Activated CD4-positive, alpha-beta T cell treated with anti-CD3 and anti-CD28 coated beads, Interleukin-2, amount 10 ng/mL, durations not matched to agents 7 days and 5 days (primary cell): ENCODE measurements at places on chromosomes 7 and 10.

DNA sequence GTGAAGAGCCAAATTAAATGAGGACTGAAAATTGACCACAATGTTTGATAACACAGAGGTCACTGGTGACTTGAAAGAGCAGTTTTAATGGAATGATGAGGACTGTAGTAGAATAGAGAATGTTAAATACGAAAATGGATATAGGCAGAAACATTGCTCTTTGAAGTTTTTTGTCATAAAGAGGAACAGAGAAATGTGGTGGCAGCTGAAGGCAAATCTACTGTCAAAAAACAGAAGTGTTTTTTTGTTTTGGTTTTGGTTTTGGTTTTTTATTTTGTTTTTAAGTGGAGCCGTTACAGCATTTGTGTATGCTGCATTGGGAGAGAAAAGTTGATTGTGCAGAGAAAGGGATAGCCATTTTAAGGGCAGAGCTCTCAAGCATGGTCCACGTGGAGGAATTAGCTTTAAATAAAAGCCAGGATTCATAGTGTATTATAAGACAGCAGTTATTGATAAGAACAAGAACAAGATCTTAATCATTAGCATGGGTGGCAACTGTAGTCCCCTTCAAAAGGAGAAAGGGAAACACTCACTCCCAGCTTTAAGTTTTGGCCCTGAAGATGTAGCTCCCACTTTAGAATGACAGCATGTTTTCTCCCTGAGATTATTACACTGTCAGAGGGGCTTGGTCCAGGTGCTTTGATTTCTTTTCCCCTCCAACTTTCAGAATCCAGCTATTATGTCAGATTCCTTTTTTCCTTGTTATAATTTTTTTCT lies 156.7 kb upstream of the BET1 start:
- DNase-seq = no peak

GRCh38 chr10:131274883-131275282 lies 36.6 kb downstream of the TCERG1L start:
- no peak for DNase-seq

- no peak for DNase-seq
Observed at GRCh38 chr7:138700857-138701536, at the start of gene SVOPL. TSS of gene SVOPL (minus strand) at chr7:138701362. CDS start at chr7:138679045, 22,317 bp downstream.

DNA sequence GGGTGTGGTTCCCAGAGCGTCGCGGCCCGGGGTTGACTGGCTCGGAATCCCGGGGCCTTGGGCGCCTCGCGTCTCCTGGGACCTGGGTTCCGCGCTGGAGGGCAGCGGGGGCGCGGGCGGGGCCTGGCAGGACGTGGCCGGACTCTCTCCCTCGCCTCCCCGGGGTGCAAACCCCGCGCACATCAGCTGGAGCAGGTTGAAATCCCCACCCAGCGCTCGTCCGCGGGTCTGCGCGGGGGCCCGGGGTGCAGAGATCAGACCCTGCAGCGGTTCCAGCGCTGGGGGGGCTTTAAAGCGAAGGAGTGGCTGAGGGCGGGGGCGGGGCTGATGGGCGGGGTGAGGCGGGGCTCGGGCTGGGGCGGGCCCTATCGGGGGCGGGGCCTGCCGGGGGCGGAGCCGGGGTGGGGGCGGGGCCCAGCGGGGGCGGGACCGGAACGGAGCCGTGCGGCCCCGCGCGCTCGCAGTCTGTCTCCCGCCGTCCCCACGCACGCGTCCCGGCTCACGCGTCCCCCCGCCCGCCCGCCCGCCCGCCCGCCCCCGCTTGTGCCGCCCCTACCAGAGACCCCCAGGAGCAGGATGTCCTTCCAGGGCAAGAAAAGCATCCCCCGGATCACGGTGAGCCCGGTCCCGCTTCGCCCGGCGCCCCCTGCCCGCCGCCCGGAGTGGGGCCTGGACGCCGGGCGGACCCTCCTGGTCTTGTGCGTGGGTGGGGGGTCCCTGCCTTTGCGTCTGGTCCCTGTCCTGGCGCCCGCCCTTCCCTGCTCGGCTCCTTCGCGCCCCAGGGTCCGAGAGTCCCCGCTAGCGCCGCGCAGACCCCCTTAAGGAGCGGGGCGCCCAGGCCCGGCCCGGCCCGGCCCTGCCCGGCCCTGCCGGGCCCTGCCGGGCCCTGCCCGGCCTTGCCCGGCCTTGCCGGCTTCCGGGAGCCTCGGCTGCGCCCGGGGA lies at the start of gene DPYSL4:
DPYSL4 (plus strand) TSS at position 461 of the 942 bp plus-strand sequence; CDS start at position 577, 116 bp downstream.
- no peak for DNase-seq

DNA sequence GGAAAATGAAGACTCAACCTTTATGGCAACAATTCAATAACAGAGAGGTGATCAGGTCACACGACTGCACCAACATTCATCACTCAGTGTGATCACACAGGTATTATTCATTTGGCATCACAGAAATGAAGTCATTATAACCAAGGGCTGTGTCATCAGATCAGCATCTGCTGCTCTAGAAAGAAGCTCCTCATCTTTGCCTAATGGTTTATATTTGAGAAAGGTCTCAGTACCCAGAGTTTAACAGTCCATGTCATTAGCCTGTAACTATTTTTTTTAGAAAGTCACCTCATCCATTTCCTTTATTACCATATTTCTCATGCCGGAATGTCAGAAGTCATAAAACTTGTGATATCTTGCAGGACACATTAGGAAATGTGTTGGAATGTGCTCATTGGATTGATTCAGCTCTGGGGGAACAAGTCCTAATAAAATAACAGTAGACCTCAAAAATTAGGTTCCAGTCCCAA lies 45.1 kb upstream of the PRKG1 start:
- no peak for DNase-seq

DNA sequence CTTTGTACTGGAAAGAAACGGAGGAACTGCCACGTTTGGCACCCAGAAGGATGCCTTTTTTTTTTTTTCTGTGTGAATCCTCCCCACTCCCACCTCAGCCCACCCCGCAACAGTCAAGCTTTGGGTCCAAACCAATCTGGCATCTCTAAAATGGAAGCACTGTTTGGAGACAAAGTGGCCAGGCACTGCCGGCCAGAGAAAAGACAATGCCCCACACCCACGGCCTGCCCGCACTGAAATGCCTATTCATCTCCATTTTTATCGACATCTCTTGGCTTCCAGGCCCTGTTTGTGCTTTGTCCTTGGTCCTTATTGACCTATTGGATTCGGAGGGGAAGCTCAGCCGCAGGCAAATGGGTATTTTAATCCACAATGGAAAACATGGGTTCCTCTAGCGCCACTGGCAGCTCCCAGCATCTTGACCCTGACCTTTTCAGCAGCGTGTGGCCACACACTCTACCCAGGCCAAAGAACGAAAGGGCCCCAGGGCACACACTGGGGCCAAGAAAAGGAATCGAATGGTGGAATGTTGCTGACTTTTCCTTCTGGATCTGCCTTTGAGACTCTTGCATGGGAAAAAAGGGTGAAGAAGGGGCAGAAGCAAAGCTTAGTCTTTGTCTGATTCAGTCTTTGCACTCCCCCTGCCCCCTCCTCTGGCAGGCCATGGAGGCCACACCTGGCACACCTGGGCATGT lies 162.6 kb upstream of the CDCA7L start:
- DNase-seq = no peak

- DNase-seq = no peak
Observed at GRCh38 chr7:41942468-41943093, 239.7 kb upstream of the INHBA start.

DNA sequence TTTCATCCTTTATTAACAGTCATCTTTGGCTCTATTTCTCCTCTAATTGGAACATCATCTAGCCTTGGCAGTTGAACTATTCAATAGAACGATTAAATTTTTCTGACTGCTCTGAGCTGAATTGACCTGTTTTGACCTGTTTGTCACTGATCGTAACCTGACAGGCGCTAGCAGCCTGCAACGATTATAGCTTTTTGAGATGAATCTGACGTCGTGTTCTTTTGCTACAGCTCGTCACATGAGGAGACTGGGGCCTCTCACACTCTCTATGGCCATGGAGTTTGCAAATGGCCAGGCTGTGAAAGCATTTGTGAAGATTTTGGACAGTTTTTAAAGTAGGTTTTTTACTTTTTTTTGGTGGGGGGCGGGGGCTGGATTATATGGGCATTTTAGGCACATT lies 229.8 kb downstream of the FOXP2 start:
- no peak for DNase-seq

DNA sequence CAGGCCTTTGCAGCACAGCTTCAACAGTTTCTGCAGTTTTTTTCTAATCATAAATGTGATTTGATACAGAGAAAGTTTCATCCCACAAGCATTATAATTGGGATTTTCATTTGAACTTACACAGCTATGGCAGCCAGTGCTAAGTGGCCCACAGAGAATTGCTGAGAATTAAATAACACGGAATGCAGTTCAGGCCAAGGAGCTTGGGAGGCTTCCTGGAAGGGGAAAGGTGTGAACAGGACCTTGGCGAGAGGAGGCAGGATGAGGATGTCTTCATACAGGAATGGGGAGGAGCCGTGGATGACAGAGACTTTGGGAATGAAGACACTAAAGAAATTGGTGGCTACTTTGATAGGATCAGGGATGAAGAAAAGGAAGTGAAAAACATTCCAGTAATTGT lies 95.3 kb downstream of the ZNF22 start:
- no peak for DNase-seq

DNA sequence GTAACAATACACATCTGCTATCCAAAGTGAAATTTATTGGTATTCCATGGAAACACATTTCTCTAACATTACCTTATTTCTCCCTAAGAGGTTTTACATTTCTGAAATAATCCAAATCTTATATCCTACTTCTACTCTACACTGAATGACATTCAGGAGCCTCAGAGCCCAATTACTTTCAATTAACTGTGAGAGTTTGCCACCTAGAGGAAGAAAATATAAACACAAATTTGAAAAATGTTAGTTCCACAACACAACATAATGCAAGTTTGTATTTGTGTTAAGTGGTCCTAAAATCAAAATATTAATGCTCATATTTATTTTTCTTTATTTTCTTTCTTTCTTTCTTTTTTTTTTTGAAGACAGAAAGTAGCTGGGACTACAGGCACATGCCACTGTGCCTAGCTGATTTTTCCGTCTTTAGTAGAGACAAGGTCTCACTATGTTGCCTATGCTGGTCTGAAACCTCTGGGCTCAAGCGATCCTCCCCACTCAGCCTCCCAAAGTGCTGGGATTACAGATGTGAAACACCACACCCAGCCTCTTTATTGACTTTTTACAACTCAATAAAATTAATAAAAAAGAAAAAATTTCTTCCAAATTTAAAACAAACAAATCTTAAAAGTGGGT lies 46.0 kb downstream of the ATAD1 start:
- DNase-seq = no peak

GRCh38 chr7:81802251-81802650 lies 32.4 kb upstream of the HGF start:
- no peak for DNase-seq

DNA sequence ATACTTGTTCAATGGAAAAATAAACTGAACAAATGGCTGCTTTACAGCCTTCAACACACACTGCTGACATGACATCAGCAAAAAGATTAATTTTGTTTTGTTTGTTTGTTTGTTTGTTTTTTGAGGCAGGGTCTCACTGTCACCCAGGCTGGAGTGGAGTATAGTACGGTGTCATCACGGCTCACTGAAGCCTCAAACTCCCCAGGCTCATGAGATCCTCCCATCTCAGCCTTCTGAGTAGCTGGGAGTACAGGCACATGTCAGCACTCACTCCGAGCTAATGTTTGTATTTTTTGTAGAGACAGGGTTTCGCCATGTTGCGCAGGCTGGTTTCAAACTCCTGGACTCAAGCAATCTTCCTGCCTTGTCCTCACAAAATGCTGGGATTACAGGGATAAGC lies 10.9 kb downstream of the TARP start:
- no peak for DNase-seq

GRCh38 chr7:136266457-136266856 lies 289.3 kb upstream of the MTPN start:
- no peak for DNase-seq

DNA sequence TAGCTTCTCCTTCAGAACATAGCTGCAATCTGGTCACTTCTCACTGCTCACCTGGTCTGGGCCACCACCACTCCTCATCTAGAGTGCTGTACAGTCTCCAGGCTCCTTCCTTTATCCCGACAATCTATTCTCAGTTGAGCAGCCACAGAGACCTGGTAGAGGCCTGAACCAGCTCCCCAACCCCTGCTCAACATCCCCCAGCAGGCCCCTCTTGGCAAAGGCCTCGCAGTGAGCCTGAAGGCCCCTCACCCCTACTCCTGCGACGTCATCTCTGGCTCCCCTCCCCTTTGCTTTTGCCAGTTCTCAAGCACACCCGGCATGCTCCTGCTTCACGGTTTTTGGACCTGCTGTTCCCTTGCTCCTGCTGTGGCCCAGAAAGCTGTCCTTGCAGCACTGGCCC lies 113.9 kb downstream of the ARHGAP22 start:
- no peak for DNase-seq

GRCh38 chr10:132815168-132815857 lies 29.4 kb upstream of the NKX6-2 start:
- DNase-seq = no peak

DNA sequence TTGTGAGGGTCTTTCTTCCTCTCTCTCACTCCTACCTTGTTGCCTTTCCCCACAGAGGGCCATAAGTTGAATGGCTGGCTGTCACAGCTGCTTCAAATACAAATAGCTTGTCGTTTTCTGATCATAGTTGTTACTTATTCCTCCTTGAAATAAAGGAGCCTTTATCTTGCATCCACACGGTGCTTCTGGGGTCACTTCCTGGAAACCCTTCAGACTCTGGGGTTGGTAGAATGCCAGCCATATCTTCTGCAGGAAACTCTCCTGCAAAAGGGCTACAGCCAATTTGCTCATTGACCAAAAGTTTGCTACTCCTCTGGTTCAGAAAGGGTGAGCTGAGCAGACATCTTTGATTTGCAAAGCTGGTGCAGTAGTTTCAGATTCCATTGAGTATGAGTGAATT lies 70.4 kb downstream of the FAM185A start:
- no peak for DNase-seq

GRCh38 chr10:92240289-92241157 lies 50.4 kb downstream of the CPEB3 start:
- peak; percentile 48 for DNase-seq

DNA sequence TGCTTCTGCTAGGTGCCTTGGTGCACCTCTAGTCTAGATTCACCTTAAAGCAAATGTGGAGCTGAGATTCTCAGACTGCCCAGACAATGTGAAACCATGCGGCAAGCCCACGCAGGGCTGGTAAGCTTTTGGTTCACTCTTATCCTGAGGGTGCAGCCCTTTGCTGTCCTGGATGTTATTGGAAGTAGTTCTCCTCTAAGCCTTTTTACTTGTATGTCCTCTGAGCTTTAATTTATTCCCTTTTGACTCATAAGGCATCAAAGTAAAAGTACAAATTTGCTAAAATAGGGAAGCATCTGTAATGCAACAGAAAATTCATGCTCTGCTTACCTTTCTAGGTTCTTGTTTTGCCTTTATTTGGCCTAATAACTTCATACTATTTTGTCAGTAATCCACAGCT lies 186.8 kb downstream of the MACC1 start:
- DNase-seq = no peak

- DNase-seq = no peak
Observed at GRCh38 chr10:113047151-113047550, 97.1 kb downstream of the TCF7L2 start.

GRCh38 chr10:68900427-68901104 lies 549 bp upstream of the DDX50 start:
- no peak for DNase-seq
